Activated CD8-positive, alpha-beta memory T cell treated with anti-CD3 and anti-CD28 coated beads, Interleukin-2, amount 50 U/mL, for 48 hours (primary cell): ENCODE measurements at places on chromosomes 2 and 18.

- DNase-seq = no peak
Observed at GRCh38 chr2:240164586-240164985, 24.1 kb upstream of the OTOS start.

DNA sequence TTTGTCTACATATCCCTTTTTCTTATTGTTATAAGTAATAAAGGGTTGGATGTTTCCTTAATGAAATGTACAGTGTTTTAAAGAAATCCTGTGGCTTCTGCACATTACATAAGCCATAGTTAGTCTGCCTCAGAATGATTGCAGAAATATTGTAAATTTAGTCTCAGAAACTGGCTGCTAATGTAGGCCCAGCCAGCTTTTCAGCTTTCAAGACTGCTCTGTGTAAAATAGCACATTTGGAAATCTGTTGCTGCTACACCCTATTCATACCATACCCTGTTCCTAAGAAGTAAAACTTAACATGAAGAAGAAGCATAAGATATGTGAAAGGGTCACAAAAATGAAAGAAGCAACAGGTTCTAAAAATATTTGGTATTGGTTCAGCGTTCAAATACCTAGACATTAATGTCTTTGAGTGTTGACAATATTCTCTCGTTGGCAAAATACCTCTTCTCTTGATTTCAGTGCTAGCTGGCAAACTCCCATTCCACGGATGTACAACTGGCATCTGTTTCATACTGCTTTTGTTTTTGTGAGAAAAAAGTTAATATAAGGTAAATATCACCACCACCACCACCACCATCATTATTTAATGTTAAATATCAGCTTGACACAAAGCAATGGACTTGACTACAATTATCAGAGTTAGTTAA is 19.2 kb upstream of the NCKAP1 start:
- DNase-seq = no peak

DNA sequence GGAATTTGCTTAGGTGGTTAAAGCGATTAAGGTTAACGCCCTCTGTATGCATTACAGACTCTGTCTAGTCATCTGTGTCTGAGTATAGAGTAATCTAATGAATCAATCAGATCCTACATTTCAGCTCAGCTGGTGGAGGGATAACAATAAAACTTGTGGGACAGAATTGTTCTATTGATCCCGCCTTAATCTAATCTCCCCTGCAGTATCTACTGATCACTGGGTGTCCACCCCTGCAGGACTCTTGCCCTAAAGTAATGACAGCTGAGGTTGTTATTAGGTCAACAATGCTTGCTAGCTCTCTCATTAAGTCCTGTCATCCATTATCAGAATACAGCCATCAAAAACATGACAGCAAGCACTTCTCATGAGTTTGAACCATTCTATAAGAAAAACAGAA is 462.6 kb upstream of the TMEFF2 start:
- DNase-seq = no peak

DNA sequence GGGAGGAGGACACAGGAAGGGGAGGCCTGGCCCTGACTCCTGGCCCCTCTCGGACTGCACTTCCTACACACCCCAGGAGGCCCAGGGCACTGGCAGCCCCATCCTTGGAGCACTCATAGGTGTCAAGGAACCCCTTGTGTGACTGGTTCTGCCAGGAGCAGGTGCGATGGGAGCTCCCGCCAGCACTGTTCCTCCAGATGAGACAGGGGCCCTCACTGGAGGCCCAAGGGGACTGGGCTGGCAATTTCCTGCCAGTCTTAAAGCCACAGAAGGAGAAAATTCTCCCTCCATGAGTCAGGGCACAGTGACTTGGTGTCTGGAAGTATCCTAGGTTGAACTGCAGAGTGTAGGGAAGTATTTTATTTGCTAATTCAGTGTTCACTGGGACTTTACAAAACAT is 42.8 kb upstream of the MAL start:
- DNase-seq = peak; percentile 47

DNA sequence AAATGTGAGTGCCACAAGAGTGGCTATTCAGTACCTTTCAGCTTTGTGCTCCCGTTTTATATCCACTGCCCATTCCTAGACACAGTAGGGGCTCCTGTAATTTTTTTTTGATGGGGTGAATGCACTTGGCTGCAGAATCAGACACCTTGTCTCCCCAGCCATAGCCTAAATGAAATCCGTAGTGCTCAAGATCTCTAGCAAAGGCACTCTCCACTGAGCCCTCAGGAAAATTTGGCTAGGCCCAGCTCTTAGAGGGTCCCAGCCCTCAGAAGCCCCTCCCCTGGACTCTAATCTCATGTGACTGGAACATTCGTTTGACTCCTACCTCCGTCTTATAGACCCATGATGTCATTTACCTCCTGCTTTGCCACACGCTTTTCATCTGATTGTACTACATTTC is 323.9 kb downstream of the SMAD2 start:
- no peak for DNase-seq

DNA sequence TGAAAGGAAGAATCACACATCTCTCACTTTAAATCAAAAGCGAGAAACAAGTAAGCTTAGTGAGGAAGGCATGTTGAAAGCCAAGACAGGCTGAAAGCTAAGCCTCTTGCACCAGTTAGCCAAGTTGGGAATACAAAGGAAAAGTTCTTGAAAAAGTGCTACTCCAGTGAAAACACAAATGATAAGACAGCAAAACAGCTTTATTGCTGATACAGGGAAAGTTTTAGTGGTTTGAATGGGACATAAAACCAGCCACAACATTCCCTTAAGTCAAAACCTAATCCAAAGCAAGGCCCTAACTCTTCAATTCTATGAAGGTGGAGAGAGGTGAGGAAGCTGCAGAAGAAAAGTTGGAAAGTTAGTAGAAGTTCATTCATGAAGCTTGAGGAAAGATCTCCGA is 28.0 kb downstream of the LIMS1 start:
- no peak for DNase-seq
